ENCODE measurements at places on chromosomes 6 and 20.
A peak's percentile ranks its signal among the peaks of the same experiment; 100 is the strongest.

DNA sequence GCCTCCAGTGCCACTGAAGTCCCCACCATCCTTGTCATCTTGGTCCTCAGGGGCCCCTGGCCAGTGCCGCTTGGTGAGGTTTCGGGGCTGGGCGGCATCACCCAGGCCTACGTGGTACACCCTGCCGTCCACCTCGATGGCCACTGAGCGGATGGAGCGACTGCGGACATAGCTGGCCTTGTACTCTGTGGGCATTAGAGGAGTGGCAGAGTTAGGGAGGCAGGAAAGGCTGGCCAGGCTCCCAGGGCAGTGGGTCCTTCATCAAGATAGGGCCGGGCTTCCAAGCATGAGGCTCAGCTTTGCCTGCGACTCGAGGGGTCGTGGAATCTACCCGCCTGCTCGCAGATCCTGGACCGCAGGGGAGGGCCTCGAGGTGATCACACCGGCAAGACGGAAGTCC is 119.0 kb downstream of the SULF2 start:
- DNase-seq, result no peak

DNA sequence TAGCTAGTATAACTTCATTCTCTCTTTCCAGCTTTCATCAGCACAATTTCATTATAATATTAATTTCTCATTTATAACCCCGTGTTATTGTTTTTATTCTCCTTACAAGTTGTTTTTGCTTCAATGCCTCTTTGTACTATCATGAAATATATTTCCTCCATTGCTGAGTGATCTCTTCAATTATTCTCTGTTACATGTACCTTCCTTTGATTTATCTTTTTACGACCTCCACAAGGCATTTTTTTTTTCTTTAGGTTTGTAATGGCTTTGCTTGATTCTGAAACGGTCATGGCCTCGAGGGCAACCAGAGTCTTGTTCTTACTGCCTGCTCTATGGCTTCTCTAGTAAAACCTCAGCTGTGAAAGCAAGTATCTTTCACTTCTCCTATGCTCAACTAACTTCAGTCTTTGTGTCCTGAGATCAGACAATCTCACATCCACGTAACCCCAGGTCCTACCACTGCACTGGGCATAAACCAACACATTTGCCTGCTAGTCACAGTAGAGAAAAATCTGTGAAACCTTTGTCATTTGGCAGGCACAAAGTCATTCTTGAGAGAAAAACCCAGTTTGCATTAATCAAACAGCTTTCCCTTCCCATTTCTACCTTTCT is 119.9 kb downstream of the UST start:
- no peak for DNase-seq

DNA sequence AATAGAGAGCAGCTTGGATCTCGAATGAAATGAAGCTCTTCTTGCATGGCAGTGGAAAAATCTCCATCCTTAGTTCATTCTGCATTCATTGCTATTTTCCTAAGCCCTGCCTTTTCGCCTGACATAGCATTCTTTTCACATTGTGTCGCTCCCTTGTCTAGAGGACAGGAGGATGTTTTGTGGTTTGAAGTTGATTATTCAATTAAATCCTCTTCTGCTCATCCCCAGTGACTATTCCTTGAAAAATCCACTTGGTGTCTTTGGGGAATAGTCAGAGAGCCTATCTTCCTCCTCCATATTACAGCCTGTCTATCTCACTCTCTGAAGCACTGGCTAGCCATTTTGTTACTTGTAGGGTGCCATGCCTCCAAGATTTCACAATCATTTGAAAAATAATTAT is 161.2 kb downstream of the KLHL32 start:
- DNase-seq, result no peak

DNA sequence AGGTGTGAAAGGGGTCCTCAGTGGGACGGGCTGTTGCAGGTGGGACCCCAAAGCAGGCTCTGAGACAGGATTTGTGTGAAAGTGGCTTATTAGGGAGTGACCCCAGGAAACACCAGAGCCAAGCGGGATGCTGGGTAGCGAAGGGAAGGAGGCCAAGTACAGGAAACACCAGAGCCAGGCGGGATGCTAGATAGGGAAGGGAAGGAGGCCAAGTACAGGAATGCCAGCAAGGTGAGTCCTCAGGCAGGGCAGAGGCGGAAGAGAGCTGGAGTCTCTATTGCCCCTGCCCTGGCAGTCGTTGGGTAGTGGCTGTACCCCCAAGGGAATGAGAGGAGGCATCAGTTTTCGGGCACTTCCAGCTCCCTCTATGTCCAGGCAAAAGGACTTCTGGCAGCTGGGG is 30.5 kb upstream of the TGM2 start:
- no peak for DNase-seq

DNA sequence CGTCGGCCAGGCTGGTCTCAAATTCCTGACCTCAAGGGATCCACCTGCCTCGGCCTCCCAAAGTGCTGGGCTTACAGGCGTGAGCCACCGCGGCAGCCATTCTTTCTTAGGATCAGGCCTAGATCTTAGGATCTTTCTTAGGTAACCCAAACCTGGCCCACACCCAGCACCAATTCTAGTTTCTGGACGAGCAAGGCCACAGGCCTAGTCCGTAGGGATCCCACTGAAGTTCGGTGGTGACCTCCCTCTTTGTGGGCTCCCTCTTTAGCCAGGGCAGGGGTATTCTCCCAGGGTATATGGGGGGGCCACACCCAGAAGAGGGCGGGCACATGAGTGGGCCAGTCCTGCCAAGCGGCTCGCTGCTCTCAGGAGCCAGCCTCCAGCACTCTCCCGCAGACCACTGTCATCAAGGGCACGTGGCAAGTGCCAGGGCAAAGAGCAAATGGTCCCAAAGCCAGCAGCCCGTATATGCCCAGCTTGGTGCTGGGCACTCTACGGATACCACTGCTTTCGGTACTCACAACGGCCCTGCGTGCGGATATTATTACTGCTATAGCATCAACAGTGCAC is 6.5 kb downstream of the PXDC1 start:
- no peak for DNase-seq

DNA sequence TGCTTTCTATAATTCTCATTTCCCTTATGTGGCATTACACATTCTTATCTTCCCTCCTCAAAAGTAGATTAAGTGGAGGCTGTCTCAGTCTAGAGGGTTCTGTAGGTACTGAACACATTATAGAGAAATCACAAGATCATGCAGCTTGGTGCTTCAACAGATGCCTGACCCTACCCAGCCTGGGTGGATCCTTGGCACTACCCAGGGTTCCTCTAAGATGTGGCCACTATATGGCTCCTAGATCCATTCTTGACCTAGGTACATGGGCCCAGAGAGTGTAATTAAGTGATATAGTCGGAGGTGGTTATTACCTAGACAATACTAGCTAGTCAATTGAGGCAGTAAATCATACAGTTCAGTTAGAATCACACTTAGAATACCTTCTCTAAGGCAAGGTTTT is 213.9 kb downstream of the AKAP7 start:
- no peak for DNase-seq

GRCh38 chr6:144683216-144684070 is 398.3 kb downstream of the UTRN start:
- DNase-seq, result no peak

- DNase-seq, result no peak
These were observed 61.9 kb upstream of the HBS1L start for GRCh38 chr6:135116571-135116970.

- DNase-seq, result no peak
These were observed 86.4 kb upstream of the POU3F2 start for GRCh38 chr6:98747960-98748359.

- DNase-seq, result no peak
These were observed 99.7 kb downstream of the TMEM170B start for GRCh38 chr6:11637266-11637665.

- no peak for DNase-seq
These were observed 238.5 kb downstream of the CDC5L start for GRCh38 chr6:44625996-44626395.

- DNase-seq, result no peak
These were observed 108.4 kb downstream of the FOXF2 start for GRCh38 chr6:1497761-1498105.

DNA sequence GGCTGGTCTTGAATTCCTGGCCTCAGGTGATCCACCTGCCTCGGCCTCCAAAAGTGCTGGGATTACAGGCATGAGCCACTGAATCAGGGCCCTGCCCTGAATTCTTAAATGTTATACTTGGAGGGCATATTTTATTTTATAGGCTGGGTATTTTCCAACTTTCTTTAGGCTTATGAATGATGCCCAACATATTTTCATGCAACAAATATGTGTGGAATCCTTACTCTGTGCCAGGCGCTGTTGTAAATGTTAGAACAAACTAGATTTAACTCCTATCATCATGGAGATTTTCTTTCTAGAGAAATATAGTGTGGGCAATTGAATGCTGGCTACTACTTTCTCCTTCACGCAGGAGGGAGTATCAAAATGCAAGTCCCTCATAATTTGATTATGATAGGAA is 71.2 kb downstream of the SAMD5 start:
- no peak for DNase-seq

GRCh38 chr20:53149148-53149889 is 177.2 kb downstream of the TSHZ2 start:
- no peak for DNase-seq

DNA sequence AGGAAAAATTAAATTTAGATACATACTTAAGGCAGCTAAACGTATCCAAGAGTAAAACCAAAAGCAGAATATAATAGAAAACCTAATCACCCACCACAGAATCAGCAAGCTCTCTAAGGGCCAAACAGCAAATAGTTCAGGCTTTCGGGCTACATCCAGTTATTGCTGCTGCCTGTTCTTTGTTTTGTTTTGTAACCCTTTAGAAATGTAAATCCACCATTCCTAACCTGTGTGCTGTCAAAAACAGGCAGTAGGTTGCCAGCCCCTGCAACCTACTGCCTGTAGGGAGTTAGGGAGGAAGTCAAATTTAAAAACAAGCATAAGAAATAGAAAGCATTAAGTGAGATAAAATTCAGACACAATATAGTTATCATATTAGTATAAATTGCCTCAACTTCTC is 225.9 kb downstream of the PTPRT start:
- DNase-seq, result no peak

- DNase-seq, result no peak
These were observed 164.1 kb upstream of the SYNDIG1 start for GRCh38 chr20:24305371-24305770.

GRCh38 chr6:106442395-106442794 is 81.9 kb downstream of the CRYBG1 start:
- DNase-seq, result no peak

DNA sequence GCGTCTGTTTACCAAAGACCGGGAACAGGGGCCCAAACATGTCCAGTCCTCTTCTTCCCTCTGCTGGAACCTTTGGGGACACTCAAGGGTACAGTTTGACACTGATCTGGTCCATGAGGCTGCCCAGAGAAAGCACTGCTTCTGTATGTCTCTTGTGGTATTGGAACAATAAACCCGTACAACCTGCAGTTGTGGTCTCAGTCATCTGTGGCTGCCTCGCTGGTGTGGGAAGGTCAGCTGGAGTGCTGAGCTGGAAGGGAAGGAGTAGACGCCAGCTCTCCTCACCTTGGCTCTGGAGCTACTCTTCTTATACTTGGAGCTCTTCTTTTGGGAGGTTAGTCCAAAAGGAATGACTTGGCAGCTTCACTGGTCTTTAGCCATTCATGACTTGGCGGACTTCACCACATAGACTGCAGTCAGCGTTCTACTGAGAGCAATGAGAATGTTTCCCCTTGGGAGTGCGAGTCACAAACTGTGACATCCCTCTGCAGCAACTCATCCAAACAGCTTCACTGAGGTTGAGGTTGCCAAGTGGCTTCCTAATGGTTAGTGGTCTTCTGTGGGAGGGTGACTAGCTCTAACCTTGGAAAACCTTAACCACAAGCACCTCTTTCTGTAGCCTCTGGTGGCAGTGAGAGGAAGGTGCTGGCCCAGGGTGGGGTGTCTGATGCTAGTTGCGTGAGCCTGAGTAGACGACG is 81.2 kb downstream of the ASXL1 start:
- DNase-seq, result peak; percentile 32

DNA sequence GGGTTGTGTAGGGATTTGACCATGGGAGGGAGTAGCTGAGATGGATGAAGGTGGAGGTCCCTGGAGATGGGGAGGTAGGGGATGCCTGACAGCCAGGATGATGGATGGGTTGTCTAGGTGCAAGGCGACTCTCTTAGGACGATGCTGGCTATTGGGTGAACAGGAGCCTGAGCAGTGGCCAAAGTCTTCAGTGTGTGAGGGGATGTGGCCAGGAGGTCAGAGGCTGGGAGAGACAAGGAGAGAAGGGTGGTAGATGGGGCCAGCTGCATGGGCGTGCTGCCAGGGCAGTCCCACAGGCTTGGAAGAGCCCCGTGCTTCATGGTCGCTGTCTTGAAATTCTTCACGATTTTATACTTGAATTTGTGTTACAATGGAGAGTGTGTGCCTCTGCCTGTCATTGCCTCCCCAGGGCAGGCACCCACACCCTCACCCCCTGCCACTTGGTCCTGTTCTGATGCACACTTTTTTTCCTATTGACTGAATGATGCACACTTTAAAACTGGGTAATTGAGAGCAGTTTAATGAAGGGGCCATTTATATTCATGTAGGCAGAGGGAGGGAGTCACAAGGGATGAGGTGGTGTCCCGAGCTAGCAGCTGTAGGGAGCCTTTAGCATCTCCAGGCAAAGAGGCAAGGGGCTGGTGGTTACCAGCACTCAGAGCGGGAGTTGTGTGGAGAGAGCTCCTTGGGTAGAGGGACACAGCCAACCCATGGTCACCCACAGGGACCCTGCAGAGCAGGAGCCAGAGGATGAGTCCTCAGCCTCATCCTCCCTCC is 120.7 kb downstream of the DHX35 start:
- no peak for DNase-seq

- DNase-seq, result no peak
These were observed 122.0 kb downstream of the AGPAT4 start for GRCh38 chr6:161151660-161152526.

GRCh38 chr20:56503916-56504315 is 20.6 kb upstream of the FAM209A start:
- DNase-seq, result no peak

DNA sequence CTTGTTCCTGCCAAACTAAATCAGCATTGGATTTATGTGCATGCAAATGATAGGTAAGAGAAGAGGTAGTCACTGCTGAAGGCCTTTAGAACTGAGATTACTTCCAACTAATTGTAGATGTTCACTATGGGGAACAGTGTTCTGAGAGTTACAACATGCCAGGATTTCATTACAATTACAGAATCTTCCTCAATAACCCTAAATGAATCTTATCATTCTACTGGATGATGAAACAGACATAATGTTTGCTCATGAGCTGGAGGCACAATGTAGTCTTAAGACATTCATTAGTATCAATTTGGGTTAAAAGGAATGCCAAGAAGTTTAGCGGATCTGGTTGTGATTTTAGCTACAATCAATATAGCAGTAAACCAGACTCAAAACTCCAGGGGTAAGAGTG is 248.9 kb upstream of the THEMIS start:
- no peak for DNase-seq
